ENCODE measurements at places on chromosomes 1 and 21.

DNA sequence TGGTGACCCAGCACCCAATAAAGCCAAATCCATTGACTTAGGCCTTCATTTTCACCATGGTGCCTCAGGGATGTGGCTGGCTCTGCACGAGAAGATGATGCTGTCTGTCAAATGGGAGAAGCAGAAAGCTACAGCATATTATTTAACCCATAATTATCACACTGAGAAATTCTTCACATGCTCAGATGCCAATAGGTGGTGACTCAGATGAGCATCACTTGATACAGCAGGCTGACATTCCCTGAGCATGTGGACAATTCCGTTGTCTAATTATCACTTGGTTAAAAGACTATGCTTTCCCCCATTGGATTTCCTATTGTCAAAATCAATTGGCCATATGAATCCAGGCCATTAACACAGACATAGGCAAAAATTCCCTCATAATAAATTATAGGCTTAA is 44.0 kb upstream of the HSD3B1 start:
- no peak for DNase-seq

GRCh38 chr1:23872421-23872820 is 4.3 kb upstream of the FUCA1 start:
- DNase-seq = no peak

GRCh38 chr1:168893359-168893801 is 164.4 kb upstream of the DPT start:
- DNase-seq = no peak

- DNase-seq = no peak
Measured at GRCh38 chr1:109241344-109241743, 8.0 kb upstream of the CELSR2 start.

DNA sequence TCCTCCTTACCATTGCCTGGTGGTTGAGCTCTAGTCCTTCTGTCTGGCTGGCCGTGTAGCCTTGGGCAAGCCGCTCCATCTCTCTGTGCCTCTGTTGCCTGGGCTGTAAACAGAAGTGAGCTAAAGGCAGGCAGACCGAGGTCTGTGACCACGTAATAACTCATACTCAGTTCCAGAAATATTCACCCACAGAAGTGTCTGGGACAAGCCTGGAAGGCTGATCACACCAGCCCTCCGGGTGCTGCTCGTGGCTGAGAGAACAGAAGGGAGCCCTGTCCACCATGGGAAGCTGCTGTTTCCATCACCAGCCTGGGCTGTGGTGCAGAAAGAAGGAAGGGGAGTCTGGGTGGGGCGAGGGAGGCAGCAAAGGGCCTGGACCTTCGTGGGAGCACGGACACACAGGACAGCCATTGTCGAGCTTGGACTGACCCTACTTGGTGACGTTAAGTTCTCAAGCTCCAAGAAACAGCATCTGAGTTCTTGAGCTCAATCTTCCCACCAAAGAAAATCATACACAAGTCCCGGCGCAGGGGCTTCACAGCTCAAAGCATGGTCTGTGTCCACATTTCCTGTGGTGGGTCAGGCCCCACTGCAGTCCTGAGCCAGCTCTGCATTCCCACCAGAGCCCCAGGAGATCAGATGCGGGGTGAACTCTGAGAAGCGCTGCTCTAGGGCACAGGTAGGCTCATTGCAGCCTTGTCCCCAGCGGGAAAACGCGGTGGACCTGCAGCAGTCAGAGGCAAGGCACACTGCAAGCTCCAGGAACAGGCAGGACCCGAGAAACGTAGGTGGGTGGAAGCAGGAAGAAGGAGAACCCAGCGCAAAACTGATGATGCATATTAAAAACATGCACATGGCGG is 61.8 kb downstream of the RUNX3 start:
- DNase-seq = no peak

GRCh38 chr1:153728305-153729066 is 636 bp downstream of the INTS3 start:
- no peak for DNase-seq

DNA sequence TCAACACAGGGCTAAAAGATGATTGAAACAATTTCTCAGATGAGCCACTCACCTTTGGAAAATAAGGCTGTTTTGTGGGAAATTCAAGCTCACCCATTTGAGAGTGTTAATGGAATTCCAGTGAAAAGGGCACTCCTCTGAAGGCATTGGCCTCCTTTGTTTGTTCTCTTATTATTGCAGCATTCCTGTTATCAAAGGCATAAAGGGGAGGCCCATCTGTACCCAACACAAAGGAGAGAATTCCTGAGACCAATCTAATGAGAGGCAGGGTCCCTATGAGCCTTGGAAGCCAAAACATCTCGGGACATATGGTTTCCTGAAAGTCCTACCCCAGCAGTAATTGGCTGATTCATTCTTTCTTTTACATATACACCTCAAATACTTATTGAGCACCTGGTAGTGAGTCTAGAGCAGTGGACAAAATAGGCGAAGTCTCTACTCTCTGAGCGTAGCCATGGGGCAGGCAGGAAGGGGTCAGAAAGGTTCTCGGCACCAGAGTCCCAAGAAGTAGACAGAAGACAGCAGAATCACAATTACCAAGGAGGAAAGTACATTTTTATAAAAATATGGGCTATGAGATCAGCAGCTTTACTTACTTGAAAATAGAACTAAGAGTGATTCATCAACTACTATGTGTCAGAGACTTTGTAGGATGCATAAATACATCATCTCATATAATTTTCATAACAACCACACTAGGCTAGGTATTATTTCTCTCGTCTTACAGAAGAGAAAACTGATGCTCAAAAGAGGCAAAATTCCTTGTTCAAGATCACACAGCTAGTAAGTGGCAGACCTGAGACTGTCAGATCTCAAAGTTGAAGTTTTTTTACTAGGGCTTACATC is 218.7 kb downstream of the DAB1 start:
- no peak for DNase-seq

DNA sequence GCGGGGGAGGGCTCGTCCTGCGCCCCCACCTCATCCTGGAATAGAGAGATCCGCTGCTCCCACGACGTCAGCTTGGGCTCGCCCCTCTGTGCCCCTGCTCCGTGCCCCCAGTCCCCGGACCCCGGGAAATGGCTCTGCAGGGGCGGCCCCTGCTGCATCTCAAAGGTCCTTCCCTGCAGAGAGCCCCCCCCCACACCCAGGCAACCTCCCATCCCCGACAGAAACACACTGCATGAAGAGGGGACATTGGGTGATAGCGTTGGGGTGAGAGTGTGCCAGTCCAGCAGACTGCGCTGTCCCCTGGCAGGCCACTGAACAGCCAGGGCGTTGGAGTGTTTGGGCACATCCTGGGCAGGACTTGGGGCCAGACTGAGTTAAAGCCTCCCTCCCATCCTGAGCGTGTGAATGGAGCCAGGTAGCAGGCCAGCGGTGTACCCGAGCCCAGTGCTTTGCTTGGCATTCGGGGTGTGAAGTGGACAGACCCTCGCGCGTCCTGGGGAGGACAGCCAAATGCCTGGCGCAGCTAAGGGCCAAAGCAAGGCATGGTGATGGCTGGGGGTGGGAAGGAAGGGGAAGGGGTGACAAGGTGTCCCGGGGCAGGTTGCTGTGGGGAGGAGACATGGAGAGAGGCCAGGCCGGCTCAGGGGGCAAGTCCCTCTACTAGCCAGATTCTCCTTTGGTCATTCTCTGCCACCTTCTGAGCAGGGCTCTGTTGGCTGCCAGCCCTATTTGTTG is 633 bp upstream of the ETNK2 start:
- DNase-seq = no peak

All from activated effector memory CD4-positive, alpha-beta T cell treated with Interleukin-2 at 50 U/mL for 16 hours (primary cell).